H1 (cell line): ENCODE measurements at places on chromosomes 5 and 9. TPM values are rescaled to one million over a fixed set of nuclear protein-coding genes. Genes with fewer than 3 reads are reported as not detected.

DNA sequence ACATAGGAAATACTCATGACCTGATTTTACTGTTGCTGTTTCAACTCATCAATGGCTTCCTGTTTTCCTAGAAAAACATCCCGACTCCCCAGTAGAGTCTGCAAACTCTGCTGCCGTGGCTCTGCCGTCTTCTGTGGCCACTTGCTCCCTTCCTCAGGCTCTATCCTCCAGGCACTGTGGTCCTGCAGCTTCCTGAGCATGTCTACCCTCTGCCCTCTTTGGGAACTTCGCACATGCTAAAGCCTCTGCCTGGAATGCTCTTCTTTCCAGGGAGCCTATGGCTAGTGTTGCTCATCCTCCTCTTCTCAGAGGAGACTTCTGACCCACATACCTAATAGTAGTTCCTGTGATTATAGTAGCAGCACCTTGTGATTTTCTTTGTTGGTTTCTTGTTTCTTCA, 256.9 kb downstream of the MAN2A1 start:
- DNase-seq = no peak
- no peak overlapping the region for H3K4me3 ChIP-seq
- H3K4me1 ChIP-seq = no peaks in the 10 kb centered on the region
- H3K27me3 ChIP-seq = no peaks in the 10 kb centered on the region

DNA sequence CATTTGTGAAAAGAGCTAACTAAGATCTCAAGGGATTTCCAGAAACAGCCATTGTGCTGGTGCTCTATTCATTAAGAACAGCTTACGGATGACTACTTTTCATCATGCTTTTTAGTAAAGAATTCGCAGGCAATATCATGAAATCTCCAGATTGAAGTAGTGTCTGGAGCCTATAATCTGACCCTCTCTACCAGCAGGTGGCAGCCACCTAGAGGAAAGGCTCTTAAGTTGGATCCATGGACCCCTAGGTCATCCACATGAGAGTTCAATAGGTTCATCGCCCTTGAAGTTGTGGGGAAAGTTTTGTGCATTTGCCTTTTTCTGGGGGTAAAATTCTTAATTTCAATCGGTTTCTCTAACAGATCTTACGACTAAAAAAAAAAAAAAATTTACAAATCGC, 82.3 kb downstream of the SLC1A3 start:
- peaks cover 4% of the 10 kb centered on the region; the same call in 1 of the 2 replicates for H3K36me3 ChIP-seq
- H3K4me1 ChIP-seq = no peaks in the 10 kb centered on the region; the same call in 1 of the 2 replicates
- H3K4me3 ChIP-seq = no peak overlapping the region

DNA sequence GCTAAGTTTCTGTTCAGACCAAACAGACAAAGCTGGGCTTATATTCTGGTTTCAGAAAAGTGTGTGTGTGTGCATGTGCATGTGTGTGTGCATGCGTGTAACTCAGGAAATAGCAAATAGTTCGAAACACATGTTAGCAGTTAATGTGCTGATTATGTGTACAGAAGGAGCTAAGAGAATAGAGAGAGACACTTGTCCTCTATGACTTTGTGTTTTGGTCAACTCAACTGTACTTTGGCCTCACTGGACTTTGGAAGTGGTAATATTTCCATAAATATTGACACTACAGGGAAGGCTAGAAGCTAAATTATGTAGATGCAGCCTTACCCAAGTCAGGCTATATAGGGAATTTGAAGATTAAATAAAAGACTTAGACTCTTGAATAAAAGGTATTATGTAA, 155.5 kb downstream of the RAB3C start:
- no peak overlapping the region for H3K4me3 ChIP-seq
- H3K27me3 ChIP-seq = no peaks in the 10 kb centered on the region
- H3K36me3 ChIP-seq = no peaks in the 10 kb centered on the region; the same call in 1 of the 2 replicates
- H3K4me1 ChIP-seq = no peaks in the 10 kb centered on the region; the same call in 1 of the 2 replicates

DNA sequence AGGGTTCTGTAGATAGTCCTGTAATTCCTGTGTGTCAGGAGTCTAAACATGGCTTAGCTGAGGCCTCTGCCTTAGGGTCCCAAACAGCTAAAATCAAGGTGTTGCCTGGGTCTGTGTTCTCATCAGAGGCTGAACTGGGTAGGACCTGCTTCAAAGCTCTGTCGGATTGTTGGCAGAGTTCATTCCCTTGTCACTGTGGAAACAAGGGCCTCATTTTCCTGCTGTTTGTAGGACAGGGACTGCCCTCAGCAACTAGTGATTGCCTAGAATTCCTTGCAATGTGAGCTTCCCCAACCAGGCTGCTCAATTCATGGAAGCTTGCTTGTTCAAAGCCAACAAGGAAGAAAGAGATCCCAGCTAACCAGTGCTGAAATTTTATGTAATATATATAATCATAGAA, 283.2 kb downstream of the DNAH5 start:
- no peaks in the 10 kb centered on the region for H3K27me3 ChIP-seq
- H3K4me3 ChIP-seq = no peak overlapping the region
- DNase-seq = no peak
- H3K36me3 ChIP-seq = no peaks in the 10 kb centered on the region
- H3K27ac ChIP-seq = no peak overlapping the region

DNA sequence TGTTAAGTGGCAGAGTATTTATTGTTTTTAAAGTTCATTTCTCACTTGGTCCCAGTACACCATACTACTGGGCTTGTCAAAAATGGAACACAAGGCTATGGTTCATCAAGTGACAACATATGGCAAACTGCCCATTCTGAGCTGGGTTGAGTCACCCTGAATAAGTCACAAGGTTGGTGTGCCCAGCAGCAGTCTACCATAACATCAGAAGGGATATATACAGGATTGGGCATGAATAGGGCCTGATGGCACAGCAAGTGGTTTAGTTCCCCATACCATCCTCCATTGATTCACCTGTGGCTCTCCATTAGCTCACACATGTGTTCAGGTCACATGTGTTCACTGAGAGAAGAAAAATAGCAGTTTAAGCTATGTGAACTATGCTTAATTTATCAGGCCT, 249.8 kb upstream of the PRDM9 start:
- no peak overlapping the region for H3K27ac ChIP-seq
- no peak for DNase-seq
- H3K27me3 ChIP-seq = no peaks in the 10 kb centered on the region
- no peaks in the 10 kb centered on the region for H3K4me1 ChIP-seq

The PCDHGA4 gene
- total RNA-seq = 1.9 and 2.5 TPM in 2 replicates

The DOCK2 gene
- total RNA-seq = 5.7 and 8.5 TPM in 2 replicates
